Activated T-helper 1 cell treated with anti-CD3 and anti-CD28 coated beads, Interleukin-12 subunit alpha, Interleukin-12 subunit beta, Interleukin-2, Interleukin-4 antibody, amounts not matched to agents 30 ng/mL and 10 ng/mL and 1 ng/mL, durations not matched to agents 14 hours and 24 hours and 36 hours (primary cell): ENCODE measurements at places on chromosomes 6 and 20. TPM values are rescaled to one million over a fixed set of nuclear protein-coding genes. Genes with fewer than 3 reads are reported as not detected.

DNA sequence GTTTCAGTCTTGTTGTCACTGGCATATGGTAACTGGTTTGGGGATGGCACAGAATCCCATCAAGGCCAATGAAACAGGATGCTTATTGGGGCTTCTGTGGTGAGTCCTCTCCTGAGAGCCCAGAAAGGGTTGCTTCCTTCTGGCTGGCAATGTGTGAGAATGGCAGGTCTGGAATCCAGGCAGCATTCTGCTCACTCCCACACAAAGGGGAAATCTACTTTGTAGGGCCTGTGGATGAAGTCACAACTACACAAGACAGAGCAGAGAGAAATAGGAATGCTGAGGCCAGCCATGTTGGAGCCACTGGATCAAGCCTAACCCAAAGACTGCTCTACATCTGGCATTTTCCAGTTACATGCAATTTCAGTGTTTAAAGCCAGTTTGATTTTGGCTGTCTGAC, 15.7 kb downstream of the PLAGL2 start:
- DNase-seq, result no peak

DNA sequence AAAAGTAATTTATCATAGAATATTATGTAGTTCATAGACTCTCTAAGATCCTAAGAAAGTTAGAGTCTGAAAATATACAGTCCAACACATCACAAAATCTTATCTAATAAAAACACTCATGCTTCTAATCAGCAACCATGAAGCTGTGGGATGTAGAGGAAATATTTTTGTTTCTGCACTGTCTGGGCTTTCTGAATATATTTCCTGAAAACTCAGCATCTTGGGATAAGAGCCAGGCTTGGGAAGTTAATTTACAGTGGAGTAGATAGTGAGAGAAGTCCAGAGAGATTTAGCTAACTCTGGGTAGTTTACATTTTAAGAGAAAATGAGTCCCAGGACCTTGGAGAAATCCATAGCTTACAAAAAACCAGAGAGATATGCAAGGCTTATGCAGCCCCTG, 150.4 kb upstream of the BMP5 start:
- DNase-seq, result no peak

PPP1R16B gene
- total RNA-seq, result 139 and 143 TPM in 2 replicates

DNA sequence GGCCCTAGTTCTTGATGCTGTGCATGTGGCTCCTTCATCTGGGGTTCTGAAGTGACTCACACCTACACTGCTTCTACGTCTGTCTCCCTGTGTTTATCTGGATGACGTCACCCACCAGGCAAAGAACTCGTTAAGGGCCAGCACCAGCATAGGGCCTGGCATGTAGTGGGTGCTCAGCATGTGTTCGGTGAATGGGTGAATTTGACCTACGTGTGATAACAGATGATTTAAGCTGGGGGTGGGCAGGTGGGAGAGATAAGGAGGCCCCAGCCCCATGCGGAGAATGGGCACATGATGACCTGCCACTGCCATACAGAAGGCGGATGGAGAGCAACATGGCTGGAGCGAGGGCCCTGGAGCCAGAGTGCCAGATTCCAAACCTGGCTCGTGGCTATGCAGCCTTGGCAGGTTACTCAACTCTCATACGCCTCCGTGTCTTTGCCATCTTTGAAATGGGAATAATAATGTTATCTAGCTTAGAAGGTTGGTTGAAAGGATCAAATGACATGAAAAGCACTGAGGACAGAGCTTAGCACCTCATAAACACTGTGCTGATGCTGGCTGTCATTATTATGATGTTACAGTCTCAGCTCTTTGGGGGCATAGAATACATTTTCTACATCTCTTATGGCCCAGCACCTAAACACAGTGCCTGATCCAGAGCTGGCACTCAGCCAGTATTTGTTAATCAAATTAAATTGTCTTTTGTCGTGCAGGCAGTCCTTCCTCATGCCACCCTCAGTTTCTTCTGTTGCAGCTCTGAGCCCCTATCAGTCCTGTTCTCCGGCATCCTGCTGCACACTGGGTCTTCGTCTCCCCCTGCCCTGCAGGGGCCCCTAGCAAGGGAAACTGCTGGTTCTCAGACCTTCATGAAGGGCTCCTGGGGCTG, 39.6 kb downstream of the VEGFA start:
- no peak for DNase-seq

DNA sequence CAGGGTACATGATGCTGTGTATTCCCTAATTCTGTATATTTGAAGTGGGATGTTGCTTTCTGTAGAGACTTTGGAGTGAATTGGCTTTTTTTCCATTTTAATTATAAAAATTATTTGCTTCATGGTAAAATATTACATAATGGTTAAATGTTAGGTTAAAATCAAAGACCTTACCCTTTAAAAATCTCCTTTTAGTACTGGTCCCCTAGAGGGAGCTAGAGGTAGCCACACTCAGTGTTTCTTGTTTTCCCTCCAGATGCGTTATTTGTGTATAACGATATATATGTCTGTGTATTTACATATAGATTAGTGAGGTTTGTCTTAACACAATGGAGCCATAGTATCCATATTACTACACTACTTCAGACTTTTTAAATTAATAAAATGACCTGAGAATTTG, 146.7 kb downstream of the PLCB4 start:
- no peak for DNase-seq

TCP11 gene
- not detected in 2 replicates for total RNA-seq

GRCh38 chr20:60009826-60010616, 51.8 kb downstream of the CDH26 start:
- no peak for DNase-seq

DNA sequence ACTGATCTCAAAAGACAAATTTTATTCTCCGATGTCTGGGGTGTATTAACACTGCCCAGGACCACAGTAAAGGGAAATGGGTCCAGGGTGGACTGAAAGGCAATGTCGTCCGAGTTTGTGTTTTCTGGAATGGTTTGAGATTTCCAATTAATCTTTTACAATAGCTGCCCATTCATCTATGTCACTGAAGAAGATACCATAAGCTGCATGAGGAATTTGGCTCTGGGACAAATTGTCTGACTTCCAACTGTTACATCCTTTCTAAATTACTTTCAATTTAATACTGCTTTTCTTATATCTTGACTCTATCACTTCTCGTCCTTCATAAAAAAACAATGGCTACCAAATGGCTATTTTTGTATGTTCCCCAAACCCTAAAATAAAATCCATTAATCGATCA, 130.7 kb upstream of the KCNK16 start:
- DNase-seq, result no peak

- DNase-seq, result no peak
Measured at GRCh38 chr20:38032585-38033329, 499 bp downstream of the TTI1 start.

CEP57L1 gene
- 13.5 and 16.3 TPM in 2 replicates for total RNA-seq

DNA sequence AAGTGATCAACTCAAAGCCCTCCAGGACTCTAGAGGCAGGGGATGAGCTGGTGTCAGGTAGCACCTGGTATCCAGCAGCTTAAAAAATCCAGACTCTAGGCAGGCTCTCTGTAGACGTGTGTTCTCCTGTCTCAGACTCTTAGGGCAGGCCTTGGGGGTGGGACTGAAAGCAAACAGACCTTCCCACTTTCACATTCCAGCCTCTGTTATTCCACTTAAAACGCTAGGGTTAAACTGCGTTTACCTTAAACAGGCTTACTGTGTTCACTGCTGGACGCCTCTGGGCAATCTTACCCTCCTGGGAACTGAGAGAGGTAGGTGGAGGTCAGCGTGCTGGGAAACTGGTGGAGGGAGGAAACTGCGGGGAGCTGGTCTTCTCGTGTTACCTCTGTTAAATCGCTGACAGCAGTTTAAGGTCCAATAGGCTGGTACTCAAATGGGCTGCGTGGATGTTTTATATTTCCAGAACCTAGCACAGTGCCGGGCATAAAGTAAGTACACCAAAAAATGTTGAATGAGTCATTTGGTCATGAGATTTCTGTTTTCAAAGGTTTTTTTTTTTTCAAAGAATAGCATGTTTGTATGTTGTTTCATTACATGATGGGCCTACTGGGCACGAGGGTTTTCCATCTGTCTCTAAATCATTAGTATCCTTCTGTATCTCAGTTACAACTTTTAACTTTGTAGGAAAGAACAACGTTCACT, at the start of gene GCNT2:
GCNT2 (plus strand) TSS at position 248 of the 705 bp plus-strand sequence. CDS start 7,561 bp downstream, outside the sequence.
- DNase-seq, result no peak

WFDC10B gene
- total RNA-seq, result not detected in 2 replicates

GRCh38 chr6:71527886-71528285, 239.3 kb downstream of the OGFRL1 start:
- no peak for DNase-seq

NKX2-4 gene
- not detected in 2 replicates for total RNA-seq

DNA sequence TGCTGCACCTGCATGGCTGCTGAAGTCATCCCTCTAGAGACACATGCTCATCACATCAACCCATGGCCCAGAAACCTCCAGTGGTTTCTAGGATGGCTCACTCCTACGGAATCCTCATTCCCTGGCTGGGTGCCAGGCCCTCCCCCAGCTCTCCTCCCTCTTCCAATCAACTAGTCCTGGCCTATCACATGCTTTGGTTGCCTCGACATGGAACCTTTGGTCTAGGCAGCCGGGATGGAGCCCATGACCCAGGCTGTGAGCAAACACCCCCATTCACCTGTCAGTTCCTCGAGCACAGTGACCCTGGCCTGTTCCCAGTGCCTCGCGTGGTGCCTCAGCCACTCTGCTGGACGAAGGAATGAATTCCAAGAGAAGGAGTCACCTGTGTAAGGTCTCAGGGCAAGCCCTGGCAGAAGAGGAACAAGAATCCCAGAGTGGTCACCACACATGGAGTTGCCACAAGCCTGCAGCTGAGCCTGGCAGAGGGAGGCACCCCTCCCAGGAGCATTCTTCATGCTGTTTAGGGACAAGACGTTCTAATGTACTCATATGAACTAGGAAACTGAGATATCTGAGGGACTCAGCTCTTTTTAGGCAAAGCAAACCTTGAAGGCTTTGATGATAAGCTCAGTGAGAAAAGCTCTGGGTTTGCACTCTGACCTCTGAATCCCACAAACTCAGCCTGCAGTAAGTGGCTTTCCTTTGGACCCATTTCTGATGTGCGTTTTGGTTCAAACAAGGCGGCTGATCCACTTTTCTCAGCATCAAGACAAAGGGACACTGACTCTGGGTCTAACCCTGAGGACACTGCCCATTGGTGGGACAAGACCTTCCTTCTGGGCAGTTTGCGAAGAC, 40.2 kb downstream of the PPP1R3G start:
- no peak for DNase-seq

- no peak for DNase-seq
Measured at GRCh38 chr6:133973109-133973971, 20.3 kb downstream of the TBPL1 start.

PSMG4 gene
- 32.1 and 35.4 TPM in 2 replicates for total RNA-seq

GRCh38 chr20:17155401-17155800, 71.4 kb upstream of the PCSK2 start:
- DNase-seq, result no peak

DNA sequence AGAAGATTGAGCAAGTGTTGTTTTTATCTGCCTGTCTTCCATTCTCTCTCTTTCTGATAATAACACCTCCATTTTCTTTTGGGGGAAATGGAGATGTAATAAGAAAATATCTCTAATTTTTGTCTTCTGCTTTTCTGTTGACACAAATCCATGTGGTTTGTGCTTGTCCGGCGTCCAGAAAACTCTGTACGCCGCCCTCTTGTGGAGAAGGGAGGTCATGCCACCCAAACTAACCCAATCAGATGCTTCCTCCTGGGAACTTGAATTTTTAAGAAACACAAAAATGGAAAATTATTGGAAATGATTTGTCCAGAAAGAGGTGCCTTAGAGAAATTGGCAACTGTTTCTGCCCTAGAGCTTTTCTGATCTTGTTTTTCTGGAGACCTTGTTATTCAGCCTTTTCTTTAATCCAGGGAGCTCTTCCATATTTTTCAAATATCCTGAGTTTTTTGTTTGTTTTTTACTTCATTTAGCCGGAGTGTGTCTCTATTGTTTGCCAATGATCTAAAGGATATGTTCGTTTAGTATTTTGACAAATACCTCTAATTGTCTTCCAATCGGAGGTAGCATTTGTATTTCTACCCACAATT, 17.8 kb upstream of the FNDC1 start:
- no peak for DNase-seq

DNA sequence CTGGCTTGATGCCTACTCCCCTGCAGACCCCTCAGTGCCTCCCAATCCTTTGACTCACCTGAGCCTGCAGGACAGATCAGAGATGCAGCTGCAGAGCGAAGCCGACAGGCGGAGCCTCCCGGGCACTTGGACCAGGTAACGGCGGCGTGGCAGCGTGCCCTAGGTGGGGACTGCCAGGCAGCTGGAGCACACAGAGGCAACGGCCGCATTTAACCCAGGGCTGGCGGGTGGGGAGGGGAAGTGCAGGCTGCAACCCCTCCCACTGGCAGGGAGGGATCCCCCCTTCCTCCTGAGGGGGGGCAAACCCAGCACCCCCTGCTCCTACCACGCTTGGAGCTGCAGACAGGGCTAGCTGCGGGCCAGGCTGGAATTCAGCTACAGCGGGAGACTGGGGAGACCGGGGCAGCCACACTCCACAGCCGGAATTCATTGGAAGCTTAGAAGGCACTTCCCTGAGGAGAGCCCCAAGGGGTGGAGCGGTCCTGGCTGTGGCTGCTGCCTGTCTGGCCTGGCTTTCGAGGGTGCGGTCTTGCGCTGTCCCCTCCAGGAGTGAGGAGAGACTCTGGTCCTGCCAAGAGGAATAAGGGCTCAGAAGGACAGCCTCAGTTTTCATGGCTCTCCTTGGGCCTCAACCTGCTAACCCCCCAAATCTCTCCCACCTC, at the start of gene MATN4:
MATN4 (minus strand) TSS at position 183 of the 662 bp plus-strand sequence. CDS start 2,717 bp downstream, outside the sequence.
- no peak for DNase-seq

DNA sequence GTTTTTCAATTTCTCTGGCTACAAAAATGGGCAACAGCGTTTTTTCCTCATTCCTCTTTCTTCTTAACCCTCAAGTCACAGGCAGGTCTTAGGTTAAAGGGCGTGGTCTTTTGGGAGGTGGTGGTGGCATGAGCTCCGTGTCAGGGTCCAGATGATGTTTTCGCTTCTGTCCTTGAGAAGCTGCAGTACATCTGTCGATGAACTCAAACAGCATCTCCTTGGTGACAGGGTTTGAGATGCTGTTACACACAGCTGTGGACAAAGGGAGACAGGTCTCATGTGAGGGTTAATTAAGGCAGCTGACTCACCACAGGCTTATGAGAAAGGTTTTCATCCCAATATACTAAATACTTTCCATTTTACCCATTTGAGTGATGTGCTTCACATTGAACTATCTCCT, 350.8 kb downstream of the RNGTT start:
- DNase-seq, result no peak

GRCh38 chr6:120164531-120164930, 815.0 kb upstream of the MAN1A1 start:
- DNase-seq, result no peak

BPIFA1 gene
- not detected in 2 replicates for total RNA-seq

- DNase-seq, result peak; percentile 66
Measured at GRCh38 chr6:11198663-11199603, 33.5 kb downstream of the NEDD9 start.

GRCh38 chr20:4953881-4954280, 47.4 kb downstream of the SLC23A2 start:
- no peak for DNase-seq

CALHM6 gene
- total RNA-seq, result 27.7 and 29.2 TPM in 2 replicates

USP49 gene
- total RNA-seq, result 4.8 and 5.3 TPM in 2 replicates

SLC32A1 gene
- total RNA-seq, result not detected in 2 replicates
